ENCODE measurements at places on chromosomes 7 and 10.

DNA sequence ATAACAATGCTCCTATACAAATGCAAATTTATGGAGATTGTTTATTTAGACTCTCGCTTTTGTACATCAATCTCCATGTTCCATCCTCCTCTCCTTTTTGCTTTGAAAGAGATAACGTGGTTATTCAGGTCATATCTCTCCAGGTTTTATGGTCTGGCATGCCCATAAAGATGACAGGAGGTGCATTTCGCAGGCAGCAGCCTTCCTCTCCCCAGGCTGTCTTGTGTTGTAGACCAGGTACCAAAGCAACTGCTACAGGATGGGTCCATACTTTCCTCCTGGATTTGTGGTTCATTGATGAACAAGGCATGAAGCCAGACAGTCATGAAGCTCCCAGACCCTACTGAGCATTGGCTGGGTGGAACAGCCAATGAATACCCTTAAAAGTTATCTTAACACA lies 400.2 kb upstream of the NPVF start:
- H3K36me3 ChIP-seq, result no peaks in the 10 kb centered on the region
- no peak for DNase-seq
- no peak overlapping the region for H3K4me3 ChIP-seq
- H3K4me1 ChIP-seq, result no peaks in the 10 kb centered on the region
- H3K27ac ChIP-seq, result no peak overlapping the region
- H3K27me3 ChIP-seq, result peaks cover 49% of the 10 kb centered on the region

DNA sequence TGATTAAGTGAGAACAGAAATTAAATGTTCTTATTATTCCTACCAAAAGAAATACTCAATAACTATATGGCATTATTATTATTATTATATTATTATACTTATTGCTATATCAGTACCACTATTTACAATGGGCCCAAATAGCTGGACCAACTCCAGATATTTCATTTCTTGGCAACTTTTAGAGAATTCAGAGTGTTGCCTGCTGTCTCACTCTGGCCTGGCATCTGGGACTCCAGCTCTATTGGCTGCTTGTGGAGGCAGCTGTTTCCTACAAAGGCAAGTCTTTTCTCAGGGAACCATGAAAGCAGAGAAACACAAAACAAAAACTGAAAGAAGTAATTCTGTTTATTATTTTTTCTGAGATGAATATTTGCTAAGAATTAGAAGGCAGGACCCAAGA lies 105.1 kb upstream of the SORCS1 start:
- no peak for DNase-seq
- no peaks in the 10 kb centered on the region for H3K4me1 ChIP-seq
- H3K36me3 ChIP-seq, result no peaks in the 10 kb centered on the region
- no peak overlapping the region for H3K4me3 ChIP-seq

DNA sequence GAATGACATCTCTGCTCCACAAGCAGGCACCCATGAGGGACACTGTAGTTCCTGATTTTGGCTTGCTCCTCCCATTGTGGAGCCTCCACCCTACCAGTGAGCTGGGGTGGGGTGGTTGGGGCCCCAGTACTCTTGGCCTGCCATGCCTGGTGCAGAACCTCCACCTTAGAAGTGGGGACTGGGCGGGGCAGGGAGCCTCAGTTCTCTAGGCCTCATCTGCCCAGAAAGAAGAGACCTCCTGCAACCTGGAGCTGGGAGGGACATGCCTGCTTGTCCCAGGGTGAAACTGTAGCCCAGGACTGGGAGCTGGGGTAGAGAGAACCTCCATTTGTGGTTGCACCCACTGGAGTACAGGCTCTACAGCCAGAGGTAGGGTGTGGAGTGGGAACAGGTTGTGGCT lies 14.4 kb downstream of the RAMP3 start:
- DNase-seq, result no peak
- H3K4me3 ChIP-seq, result no peak overlapping the region
- no peak overlapping the region for H3K27ac ChIP-seq
- no peaks in the 10 kb centered on the region for H3K36me3 ChIP-seq
- H3K4me1 ChIP-seq, result no peaks in the 10 kb centered on the region

DNA sequence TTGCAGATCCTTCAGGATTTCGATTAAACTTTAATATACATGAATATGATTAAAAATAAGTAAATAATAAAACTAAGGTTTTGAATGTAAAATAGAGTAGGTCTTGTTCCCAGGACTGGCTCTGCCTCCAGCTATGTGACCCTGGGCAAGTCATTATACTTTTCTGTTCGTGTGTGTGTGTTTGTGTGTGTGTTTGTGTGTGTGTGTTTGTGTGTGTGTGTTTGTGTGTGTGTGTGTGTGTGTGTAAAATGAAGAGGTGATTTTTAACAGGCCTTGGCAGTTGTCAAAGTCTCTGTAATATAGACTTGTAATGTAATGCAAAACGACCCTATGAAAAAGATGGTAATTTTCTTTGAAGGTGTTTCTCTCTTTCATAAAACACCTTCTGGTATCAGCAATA lies 79.2 kb downstream of the HGF start:
- no peak overlapping the region for H3K27ac ChIP-seq
- DNase-seq, result no peak
- no peak overlapping the region for H3K4me3 ChIP-seq
- no peaks in the 10 kb centered on the region for H3K4me1 ChIP-seq
- H3K27me3 ChIP-seq, result no peaks in the 10 kb centered on the region
- H3K36me3 ChIP-seq, result no peaks in the 10 kb centered on the region

DNA sequence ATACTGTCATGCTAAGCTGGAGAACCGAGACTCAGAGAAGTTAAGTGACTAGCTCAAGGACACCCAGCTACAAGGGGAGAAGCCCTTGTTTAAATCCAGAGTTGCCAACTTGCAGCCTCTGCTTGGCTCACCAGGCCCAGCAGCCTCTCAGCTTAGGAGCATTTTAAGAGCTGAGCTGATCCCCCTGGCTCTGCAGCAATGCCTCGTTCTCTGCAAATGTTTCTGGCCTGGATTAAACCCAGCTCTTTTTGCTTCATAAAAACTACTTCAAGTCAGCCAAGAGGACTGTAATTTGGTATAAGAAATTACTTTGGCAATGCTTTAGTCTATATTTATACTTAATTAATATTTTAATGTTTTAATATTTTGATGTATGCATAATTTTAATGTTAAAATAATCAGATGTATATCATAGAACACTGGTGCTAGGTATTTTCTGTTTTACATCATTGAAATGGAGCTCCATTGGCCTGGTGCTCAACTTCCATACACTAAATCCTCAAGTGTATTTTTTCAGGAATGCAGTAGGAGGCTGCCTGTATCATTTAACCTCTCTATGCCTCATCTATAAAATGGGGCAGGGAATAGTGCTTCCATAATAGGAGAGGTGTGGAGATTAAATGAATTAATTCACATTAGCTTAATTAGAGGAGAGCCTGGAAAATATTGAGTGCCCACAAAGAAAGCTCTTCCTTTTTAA lies 184.2 kb downstream of the EMX2 start:
- no peak overlapping the region for H3K27ac ChIP-seq
- no peaks in the 10 kb centered on the region for H3K36me3 ChIP-seq
- DNase-seq, result no peak
- peaks cover 58% of the 10 kb centered on the region for H3K27me3 ChIP-seq
- no peak overlapping the region for H3K4me3 ChIP-seq

DNA sequence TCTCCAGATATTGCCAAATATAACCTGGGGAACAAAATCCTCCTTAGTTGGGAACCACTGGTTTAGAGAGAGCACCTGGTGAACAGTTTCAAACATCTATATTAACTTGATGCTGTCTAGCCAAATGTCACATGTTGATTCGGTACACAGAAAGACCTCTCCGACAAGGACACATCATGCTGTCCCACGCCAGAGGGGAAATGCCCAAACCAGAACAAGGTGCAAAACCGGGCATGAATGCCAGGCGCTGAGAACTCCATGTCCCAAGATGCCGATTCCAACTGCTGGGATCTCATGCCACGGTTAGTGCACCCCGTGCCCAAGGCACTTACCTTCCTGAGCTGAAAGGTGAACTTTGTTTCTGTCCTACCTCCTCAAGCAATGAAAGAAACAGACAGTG lies 100.8 kb downstream of the SFMBT2 start:
- no peak for DNase-seq
- no peaks in the 10 kb centered on the region for H3K27me3 ChIP-seq
- peaks cover 7% of the 10 kb centered on the region for H3K36me3 ChIP-seq
- H3K4me1 ChIP-seq, result peaks cover 24% of the 10 kb centered on the region
- H3K27ac ChIP-seq, result no peak overlapping the region
- no peak overlapping the region for H3K4me3 ChIP-seq

DNA sequence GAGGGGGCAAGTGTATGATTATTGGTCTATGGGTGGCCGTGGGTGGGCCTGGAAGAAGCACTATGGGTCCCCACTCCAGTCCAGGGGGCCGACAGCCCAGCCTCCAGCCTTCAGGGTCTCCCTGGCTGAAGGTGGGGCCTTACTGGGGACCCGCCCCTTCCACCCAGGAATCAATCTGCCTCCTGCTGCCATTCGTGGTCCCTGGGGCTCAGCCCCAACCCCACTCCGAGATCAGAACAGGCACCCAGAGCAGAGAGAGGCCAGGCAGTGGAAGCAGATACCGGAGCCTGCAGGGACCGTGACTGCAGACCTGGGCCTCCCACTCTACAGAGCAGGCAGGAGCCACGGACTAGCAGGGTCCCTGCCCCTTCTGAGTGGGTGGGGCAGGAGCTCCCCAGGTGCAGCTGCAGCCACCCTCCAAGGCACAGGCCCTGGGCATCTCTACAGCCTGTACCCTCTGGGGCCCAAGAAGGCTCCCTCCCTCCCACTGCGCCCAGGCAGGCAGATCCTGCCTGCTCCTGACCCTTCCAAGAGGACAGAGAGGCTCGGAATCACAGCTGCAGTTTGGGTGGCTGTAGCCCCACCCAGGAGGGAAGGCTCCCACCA lies 13.6 kb upstream of the FOXL3 start:
- no peaks in the 10 kb centered on the region for H3K4me1 ChIP-seq
- no peak for DNase-seq
- H3K4me3 ChIP-seq, result no peak overlapping the region
- peaks cover 3% of the 10 kb centered on the region for H3K36me3 ChIP-seq

GRCh38 chr7:30424506-30424905 lies 54.1 kb downstream of the NOD1 start:
- no peaks in the 10 kb centered on the region for H3K27me3 ChIP-seq
- DNase-seq, result no peak
- no peak overlapping the region for H3K4me3 ChIP-seq
- peaks cover 14% of the 10 kb centered on the region for H3K36me3 ChIP-seq
- peaks cover 2% of the 10 kb centered on the region for H3K4me1 ChIP-seq

DNA sequence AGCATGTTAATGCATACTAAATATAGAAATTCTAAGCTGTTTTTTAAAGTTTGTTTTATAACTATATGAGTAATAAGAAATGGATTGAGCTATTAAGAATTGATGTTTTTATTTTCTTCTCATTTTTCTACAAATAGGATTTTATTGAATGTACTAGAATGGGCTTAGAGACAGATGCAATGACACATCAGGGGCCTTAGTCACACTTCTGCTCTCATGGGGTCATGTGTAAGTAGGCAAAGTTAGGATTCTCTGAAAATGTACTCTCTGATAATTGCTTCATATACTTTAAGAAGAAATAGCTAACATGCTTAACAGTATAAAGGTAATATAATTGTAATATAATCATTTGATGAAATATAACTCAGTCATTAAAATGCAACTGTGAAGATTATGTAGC lies 154.6 kb downstream of the ZNF438 start:
- no peak overlapping the region for H3K27ac ChIP-seq
- no peak overlapping the region for H3K4me3 ChIP-seq
- peaks cover 3% of the 10 kb centered on the region for H3K36me3 ChIP-seq
- no peaks in the 10 kb centered on the region for H3K4me1 ChIP-seq
- no peak for DNase-seq

- no peak for DNase-seq
- H3K4me1 ChIP-seq, result no peaks in the 10 kb centered on the region
Measured at GRCh38 chr7:255038-255435, 34.9 kb upstream of the FOXL3 start.

DNA sequence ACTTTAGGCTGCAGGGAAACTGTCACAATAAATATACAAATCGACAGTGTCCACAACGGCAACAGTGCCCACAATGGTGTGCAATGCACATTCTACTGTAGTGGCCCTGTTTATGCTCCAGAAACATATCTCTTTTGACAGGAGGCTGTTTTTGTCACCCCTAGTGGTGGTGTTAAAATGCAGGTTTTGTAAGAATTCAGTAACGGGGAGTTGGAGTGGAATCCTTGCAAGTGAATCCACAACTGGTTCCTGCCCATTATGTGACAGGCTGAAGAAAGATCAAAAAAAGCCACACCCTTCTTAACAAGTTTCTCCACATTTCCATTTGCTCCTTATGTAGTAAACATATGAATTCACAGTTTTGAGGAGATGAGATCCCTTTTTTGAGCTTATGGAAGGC lies 58.5 kb downstream of the BEND7 start:
- DNase-seq, result no peak
- H3K36me3 ChIP-seq, result no peaks in the 10 kb centered on the region
- no peak overlapping the region for H3K27ac ChIP-seq
- H3K4me1 ChIP-seq, result no peaks in the 10 kb centered on the region

GRCh38 chr10:1266033-1266802 lies 210.0 kb downstream of the WDR37 start:
- no peak overlapping the region for H3K27ac ChIP-seq
- H3K27me3 ChIP-seq, result peaks cover 9% of the 10 kb centered on the region
- H3K4me1 ChIP-seq, result peaks cover 6% of the 10 kb centered on the region
- no peaks in the 10 kb centered on the region for H3K36me3 ChIP-seq
- H3K4me3 ChIP-seq, result no peak overlapping the region

GRCh38 chr7:87934699-87935383 lies 790 bp downstream of the ADAM22 start:
- no peaks in the 10 kb centered on the region for H3K27me3 ChIP-seq
- peaks cover 3% of the 10 kb centered on the region for H3K36me3 ChIP-seq
- peak overlapping the region; percentile 56 for H3K27ac ChIP-seq

- H3K4me1 ChIP-seq, result no peaks in the 10 kb centered on the region
- no peaks in the 10 kb centered on the region for H3K27me3 ChIP-seq
- H3K27ac ChIP-seq, result no peak overlapping the region
- H3K36me3 ChIP-seq, result no peaks in the 10 kb centered on the region
- no peak overlapping the region for H3K4me3 ChIP-seq
Measured at GRCh38 chr7:158461824-158462223, 125.8 kb downstream of the PTPRN2 start.

GRCh38 chr10:84818961-84819360 lies 490.6 kb downstream of the CCSER2 start:
- no peak for DNase-seq
- no peak overlapping the region for H3K4me3 ChIP-seq
- no peaks in the 10 kb centered on the region for H3K4me1 ChIP-seq
- no peak overlapping the region for H3K27ac ChIP-seq
- peaks cover 30% of the 10 kb centered on the region for H3K27me3 ChIP-seq

Measured in T-helper 17 cell (primary cell).